NCI-H2081 treated with DMSO at 0.1 percent for 48 hours (cell line): ENCODE measurements at places on chromosomes 6 and 20.

DNA sequence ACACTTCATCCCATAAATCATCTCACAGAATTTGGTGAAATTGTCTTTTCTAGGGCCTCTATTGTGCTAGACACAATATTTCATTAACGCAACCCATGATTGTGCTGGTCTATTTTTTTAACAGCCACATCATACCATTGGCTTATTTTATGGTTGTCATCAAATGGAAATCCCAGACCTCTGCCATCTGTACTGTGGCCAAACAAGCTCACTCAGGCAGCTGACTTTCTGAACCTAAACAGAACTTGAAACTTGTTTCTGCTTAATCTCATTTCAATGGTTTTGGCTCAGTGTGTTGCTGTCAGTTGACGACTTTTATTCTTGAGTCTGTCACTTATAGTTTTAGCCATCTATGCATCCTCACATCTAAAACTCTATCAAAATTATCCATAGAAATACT lies 111.8 kb downstream of the HAO1 start:
- DNase-seq = no peak

GRCh38 chr6:32194825-32195651 lies 2.6 kb upstream of the GPSM3 start:
- DNase-seq = no peak

- no peak for DNase-seq
Observed at GRCh38 chr6:14948586-14949245, 297.2 kb upstream of the JARID2 start.

GRCh38 chr6:107550906-107551305 lies 61.0 kb downstream of the SOBP start:
- DNase-seq = no peak

DNA sequence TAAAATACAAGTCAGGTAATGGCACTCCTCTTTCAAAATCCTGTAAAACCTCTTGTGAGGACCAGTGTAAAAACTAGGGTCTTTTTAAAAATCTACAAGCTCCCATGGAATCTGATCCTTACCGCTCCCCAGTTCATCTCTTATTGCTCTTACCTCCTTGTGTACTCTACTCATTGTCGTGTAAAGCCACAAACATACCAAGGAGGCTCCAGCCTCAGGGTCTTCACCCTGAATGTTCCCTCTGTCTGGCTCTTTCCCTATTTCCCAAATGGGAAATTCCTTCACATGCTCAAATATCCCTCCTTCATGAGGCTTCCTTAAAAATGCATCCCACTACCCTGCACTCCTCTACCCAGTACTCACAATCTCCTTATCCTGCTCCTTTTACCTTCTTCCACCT lies 67.1 kb downstream of the TASP1 start:
- no peak for DNase-seq

DNA sequence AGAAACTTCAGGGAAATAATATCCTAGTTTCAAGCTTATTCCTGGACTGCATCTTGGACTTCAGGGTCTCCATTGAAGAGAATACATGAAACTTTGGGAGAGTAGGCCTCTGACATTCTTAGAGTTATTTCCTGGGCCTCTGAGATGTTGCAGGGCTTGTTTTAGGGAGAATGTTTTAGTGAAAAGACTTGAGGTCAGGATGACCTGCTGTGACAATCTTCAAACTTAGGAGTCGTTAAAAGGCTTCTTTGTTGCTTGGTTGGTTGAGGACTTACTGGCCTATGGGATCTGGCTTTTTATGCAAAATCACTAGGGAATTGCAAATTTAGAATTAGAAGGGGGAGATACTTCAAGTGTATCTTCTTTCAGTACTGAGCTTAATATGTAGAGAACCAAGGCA lies 613.2 kb upstream of the FLRT3 start:
- no peak for DNase-seq

DNA sequence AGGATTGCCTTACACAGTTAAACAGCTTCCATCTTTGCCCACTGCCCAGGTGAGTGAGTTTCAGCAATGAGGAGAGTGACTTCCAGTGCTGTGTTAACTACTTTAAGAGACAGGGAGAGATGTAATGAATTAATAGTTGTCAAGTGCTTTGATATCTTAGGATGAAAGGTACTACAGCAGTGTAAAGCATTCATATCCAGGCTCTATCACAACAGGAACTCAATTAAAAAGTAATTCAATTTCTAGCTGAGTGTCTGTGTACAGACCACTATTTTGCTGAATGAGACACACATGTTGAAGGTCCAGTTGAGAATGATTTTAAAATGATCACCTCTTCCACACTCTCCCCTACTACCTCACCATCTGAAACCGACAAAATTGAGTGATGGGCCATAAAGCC lies 70.7 kb upstream of the BEND3 start:
- no peak for DNase-seq

DNA sequence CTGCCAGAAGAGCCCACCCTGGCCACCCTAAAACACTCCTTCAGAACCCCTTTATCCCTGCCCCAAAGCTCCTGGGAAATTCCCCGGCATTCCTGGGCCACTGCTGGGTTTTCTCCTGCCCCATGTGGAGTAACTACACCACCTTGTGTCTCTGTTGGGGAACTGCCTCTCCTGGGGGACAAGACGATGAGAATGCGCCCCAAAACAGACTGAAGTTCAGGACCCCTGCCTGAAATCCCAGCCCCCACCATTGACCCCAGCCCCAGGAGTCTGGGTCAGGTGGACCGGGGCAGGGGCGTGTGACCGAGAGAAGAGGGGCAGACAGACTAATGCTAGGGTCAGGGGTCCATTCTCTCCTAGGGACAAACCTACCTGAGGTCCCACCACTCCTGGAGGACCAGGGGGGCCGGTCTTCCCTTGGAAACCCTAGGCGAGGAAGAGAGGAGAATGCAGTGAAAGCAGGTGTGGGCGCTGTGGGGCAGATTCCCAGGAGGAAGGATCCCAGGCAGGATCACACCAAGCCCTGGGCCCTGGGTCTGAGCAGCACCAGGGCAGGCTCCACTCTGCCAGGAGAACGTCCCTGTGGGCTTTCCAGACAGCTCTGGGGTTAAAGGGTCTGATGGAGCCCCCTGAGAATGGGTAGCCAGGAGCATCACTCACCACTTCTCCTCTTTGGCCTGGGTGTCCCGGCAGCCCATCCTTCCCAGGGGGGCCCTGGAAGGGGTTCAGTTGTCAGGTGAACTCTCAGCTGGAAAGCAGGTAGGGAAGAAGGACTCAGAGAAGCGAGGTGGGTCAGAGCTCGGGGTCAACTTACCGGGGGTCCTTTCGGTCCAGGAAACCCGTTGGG lies 19.4 kb downstream of the COL11A2 start:
- DNase-seq = no peak

DNA sequence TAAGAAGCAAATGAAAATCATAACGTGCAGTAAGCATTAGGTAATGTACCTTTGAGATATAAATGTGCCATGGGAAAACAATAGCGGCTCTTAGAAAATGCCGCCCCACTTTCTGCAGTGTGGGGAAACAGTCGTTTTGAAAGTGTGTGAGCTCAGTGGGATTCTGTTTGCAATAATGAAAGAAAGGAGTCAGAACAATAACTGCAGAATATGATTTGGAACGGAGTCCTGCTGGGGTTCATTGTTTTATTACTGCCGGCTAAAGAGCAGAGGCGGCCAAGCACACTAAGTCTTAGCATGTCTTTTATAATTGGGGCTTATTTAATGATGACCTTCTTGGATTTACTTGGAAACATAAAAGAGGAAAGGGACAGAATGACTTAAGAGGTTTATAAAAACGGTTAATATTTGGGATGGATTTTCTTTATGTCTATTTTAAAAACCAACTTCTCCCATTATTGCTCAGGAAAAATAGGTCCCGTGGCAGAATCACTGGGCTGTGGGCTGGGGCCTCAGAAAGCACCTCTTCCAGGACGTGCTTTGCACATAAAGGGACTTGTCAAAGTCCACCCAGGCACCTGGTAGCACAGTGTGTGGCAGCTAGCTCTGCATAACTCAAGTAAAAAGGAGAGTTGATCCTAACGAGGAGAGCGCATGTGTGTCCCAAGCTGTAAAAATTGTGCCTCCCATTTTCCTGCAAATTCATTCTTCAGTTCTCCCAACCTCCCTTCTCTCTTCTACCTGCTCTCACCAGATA lies 44.0 kb upstream of the SLC22A16 start:
- DNase-seq = no peak

DNA sequence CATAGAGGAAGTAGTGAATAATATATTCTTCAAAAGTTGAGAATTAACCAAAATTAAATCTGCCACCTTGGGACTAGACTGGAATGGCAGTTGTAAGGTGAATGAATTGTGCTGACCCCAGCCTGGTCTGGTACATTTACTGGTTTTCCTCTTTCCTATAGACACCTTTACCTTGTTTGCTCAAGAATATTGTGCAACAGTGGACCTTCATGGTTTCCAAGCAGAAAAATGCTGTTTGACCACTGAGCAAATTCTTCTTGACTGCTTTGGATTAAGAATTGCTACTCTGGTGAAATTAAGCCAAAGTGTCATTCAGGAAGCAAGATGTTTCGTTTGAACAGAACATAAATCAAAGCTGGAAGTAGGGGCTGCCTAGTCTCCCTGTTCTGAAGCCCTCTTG lies 156.6 kb upstream of the TAB2 start:
- no peak for DNase-seq

DNA sequence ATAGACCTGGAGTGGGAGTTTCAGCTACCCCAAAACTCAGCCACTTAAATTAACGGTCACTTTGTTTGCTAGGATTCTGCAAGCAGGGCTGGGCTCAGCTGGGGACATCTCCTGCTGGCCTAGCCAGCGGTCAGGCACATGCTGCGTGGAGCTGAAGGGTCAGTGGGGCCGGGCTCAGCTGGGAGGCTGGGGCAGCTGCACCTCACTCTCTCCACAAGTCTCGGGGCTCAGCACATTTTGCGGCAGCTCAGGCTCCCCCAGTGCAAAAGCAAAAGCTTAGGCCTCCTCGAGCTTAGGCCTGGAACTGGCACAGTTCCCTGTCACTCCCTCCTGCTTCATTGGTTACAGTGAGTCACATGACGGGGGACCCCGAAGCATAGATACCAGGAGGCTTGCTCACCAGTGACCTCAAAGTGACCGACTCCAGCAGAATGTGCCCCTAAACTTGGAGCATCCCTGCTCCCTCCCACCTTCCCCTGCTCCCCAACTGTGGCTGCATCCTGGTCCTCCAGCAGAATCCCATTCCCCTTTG lies 80.6 kb upstream of the CST7 start:
- no peak for DNase-seq

- DNase-seq = no peak
Observed at GRCh38 chr6:31479933-31480535, 17.9 kb upstream of the MICB start.

DNA sequence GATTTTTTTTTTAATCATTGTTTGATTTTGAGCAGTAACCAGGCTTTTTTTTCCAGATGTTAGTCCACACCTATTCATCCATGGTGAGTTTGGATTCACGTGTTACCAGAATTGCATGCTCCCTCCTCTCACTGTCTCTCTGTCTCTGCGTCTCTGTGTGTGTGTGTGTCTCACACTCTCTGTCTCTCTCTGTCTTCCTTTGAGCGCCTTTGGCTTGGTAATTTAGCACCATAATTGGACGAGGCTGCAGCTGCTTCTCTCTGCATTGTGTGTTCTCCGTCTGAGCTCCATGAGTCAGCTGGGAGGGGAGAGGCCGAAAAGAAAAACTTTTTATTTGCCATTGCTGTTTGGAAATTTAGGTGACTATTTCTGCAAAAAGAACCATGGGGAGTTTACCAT lies 3.4 kb downstream of the TFAP2B start:
- no peak for DNase-seq

- no peak for DNase-seq
Observed at GRCh38 chr20:62675156-62675876, 33.0 kb downstream of the SLCO4A1 start.

- no peak for DNase-seq
Observed at GRCh38 chr20:5000263-5001173, 792 bp downstream of the SLC23A2 start.

GRCh38 chr6:154356113-154356512 lies 490 bp downstream of the IPCEF1 start:
- DNase-seq = no peak

DNA sequence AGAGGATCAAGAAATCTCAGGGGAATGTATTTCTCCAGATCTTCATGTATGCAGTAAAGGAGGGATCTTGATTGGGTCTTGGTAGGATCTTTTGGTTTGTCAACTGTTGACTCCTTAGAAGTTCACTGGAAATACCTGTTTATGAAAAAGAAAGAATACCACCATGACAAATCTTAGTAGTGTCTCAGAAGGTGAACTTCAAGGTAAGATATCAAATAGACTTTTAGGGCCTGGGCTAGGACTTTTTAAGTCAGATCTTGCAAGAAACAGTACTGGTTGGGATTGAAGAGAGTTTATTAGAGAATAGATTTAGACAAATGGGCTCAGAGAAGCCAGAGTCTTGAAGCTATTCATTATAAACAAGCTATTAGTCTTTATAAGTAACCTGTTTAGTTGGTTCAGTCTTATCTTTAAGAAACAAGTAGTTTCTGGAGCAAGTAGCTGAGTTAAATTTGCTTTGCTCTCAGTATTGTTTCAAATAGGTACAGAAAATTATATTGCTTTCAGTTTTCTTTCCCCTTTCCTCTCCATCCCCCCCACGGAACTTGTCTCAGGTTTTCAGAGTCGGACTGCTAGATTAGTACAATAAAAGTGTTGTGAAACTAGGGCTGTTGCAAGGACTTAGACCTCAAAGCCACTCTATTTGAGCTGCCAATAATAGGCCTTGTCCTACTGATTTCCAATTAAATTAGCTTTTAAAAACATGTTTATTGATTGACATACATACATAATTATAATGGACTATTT lies 529.1 kb upstream of the CITED2 start:
- no peak for DNase-seq

- DNase-seq = no peak
Observed at GRCh38 chr20:5096463-5096862, 23.3 kb downstream of the PCNA start.

DNA sequence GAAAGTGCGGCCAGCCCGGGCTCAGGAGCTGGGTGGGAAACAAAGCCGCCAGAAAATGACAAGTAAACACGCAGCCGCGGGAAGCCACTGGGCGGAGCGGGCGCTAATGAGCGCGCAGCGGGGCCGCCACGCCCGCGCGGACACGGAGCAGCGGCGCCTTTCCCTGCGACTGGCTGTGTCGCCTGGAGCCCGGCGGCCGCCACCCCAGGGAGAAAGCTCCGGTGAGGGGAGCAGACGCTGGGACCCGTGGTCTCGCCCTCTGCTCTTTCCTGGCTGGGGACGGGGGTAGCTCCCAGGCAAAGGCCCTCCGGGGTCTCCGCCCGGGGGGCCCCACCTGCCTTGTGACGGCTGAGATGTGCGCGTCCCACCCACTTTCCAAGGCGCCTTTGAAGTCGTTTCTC lies 54.9 kb downstream of the PRR18 start:
- DNase-seq = no peak

GRCh38 chr20:41958391-41958790 lies 340.2 kb upstream of the CHD6 start:
- DNase-seq = no peak

DNA sequence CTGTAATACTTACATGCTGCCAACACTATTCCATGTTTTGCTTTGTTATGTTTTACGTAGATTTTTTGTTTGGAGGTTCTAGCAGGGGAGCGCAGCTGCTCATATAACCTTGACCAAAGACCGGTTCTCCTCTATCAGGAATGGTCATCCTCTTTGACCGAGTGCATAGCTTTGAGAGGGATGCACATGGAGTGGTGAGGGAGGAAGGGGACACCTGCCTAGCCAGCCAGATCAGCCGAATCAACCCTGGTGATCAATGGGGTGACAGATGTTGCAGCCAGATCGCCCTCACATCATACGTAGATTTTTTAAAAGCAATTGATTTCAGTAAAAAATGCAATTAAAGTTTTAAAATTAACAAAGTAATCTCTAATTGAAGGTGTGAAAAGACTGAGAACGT lies 6.3 kb downstream of the DSTN start:
- DNase-seq = no peak

GRCh38 chr20:63318391-63319163 lies 25.6 kb downstream of the COL20A1 start:
- DNase-seq = no peak
